Iris pigment epithelial cell (primary cell): ENCODE measurements at places on chromosomes 3 and 15.

DNA sequence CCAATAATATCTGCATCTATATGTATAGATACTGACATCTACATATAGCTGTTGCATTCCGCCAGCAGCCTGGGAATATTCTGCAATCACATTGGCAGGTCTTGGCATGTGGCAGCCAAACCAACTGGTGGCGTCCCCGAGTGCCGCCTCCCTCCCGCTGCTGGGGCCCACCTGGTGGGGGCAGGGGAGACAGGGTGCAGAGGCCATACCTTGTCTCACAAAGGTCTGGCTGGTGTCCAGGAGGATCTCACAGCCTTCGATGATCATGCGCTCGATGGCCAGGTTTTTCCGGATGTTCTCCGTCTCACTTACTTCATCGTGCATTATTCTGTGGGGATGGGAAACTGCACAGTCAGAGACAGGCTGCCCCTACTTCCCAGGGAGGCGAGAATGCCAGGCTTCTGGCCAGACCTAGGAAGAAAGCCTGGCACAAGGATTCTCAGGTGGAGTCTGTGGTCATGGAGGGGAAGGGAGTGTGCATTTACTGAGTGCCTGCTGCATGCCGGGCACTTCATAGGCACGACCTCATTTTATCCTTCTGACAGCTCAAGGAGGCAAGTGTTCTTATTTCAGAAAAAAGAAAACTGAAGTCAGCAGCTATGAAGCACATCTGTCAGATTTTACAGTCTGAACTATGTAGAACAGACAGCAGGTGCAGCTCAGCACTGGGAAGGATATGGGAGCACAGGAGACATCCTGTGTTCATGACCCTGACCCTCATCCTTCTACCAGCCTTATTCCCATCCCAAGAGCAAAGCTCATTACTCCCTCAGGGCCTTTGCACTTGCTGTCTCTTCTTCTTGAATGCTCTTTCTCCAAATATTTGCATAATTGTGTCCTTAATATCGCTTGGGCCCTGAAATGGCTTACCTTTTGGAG lies 62.8 kb downstream of the RASGRF1 start:
- DNase-seq: no peak

- peak; percentile 83 for DNase-seq
Measured at GRCh38 chr15:69045802-69046201, 31.3 kb downstream of the NOX5 start.

DNA sequence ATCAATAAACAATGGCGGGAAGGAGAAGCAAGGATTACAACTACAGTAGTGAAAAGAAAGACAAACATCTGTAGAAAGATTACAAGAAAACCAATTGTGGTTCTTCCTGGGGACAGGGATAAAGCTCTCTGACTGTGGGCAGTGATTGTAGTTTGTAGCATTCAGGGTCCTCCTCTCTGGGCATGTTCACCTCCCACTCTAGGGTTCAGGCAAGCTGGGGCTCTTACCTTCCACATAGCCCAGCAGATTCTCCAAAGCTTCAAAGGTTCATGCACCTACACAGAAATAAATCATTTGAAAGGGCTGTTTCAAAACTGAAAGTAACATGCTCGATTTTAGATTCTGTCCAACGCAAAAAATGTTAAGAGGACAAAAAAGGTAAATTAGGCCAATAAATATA lies 17.4 kb upstream of the UBE3A start:
- no peak for DNase-seq

DNA sequence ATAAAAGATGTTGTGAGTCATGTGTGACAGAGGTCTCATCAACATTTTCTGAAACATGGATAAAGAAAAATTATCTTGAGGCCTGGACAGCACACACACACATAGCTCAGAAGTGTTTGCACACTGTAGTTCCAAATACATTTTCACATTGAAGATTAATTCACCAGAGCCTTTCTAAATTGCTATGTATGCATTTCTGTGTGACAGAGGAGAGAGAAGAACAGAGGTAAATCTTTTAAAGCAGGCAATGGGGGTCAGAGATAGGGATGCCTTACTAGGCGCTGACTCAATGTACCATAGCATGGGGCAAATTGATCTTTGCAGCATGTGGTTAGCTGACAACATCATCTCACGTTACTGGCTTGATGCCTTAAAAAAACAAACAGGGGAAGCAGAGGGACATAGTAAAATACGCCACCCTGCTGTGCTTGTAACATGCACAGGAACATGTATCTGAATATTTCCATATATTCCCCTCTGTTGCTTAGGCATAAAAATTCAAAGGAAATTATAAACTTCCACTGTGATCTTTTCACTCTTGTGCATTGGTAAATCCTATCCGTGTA lies 7.7 kb downstream of the POU1F1 start:
- DNase-seq: peak; percentile 38

- no peak for DNase-seq
Measured at GRCh38 chr3:99881121-99881524, 63.5 kb downstream of the CMSS1 start.

DNA sequence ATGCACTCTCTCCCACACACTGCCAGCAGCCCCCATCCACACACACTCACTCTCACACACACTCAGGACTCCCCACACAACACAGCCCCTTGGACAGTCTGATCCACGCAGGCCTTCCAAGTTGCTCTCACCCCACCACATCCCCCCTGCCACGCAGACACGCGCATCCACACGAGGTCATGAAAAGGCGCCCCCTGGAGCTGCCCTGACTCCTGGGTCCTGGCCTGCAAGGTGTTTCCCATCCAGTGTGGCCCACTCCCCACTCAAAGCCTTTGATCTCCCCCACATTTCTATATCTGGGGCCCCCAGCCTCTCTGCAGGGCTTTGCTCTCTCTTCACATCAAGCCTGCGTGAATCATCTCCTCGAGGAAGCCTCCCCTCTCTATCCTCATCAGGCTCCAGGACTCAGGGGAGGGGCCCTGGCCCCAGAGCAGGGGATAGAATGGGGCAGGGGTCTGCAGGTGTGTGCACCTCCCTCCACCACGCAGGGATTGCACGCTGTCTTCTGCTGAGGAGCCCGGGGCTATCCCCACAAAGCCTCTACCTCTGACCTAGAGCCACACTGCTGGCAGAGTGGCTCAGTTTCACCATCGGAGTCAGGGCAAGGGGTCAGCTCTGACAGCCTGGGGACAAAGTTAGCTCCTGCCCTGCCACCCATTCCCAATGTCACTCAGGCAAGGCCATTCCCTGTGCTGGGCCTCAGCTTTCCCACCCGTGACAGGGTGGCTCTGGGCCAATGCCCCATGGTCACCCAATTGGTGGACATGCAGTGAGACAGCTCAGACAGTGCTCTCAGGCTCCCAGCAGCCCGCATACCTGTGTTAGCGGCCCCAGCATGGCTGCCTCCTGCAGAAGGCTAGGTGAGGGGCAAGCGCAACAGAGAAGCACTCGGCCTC lies 6.4 kb downstream of the MYL3 start:
- no peak for DNase-seq

- peak; percentile 25 for DNase-seq
Measured at GRCh38 chr15:63052961-63053698, 10.6 kb downstream of the TPM1 start.

- DNase-seq: no peak
Measured at GRCh38 chr3:142815803-142816202, 73.1 kb downstream of the PCOLCE2 start.

DNA sequence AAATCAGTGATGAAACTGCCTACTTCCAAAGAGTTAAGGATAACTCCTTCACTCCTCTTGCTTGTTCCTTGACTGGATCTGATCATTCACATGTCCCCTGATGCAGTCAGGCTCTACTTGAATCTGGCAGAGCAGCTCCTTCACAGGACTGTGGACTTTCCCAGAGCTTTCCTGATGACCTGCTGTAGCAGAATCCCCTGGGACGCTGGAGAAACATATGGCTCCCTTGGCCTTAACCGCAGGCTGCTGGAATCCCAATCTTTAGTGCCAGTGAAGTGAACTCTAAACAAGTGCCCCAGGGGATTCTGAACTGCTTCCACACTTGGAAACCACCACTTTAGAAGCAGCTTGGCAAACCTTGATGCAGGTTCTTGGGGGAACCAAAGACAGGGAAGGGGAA lies 217.8 kb downstream of the CHST2 start:
- DNase-seq: no peak

DNA sequence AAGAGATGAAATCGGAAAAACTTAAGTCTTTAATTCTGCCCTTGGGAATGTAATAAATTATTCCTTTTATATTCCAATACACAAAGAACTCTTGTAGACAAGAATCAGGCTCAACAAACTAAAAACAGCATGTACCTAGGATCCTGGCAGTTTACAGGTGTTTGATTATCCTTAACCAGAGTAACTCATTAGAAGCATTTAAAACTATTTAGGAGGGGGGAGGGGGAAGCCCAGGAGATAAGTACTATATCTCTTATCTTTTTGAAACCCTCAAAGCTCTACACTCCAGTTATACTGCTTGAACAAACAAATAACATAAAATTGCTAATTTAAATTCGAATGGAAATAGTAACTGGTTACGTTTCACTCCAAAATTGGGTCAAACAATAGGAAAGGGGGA lies 1.9 kb downstream of the CNBP start:
- no peak for DNase-seq
